Renal cortical epithelial cell (primary cell): ENCODE measurements at places on chromosomes 2 and 18. TPM values are rescaled to one million over a fixed set of nuclear protein-coding genes. Genes with fewer than 3 reads are reported as not detected.

- DNase-seq = no peak
These were observed 94.0 kb downstream of the BIRC6 start for GRCh38 chr2:32450851-32451250.

- no peak for DNase-seq
These were observed 39.8 kb downstream of the TSHZ1 start for GRCh38 chr18:75250471-75250821.

Gene ANKRD36C
- total RNA-seq = 22.4 and 31.7 TPM in 2 replicates

DNA sequence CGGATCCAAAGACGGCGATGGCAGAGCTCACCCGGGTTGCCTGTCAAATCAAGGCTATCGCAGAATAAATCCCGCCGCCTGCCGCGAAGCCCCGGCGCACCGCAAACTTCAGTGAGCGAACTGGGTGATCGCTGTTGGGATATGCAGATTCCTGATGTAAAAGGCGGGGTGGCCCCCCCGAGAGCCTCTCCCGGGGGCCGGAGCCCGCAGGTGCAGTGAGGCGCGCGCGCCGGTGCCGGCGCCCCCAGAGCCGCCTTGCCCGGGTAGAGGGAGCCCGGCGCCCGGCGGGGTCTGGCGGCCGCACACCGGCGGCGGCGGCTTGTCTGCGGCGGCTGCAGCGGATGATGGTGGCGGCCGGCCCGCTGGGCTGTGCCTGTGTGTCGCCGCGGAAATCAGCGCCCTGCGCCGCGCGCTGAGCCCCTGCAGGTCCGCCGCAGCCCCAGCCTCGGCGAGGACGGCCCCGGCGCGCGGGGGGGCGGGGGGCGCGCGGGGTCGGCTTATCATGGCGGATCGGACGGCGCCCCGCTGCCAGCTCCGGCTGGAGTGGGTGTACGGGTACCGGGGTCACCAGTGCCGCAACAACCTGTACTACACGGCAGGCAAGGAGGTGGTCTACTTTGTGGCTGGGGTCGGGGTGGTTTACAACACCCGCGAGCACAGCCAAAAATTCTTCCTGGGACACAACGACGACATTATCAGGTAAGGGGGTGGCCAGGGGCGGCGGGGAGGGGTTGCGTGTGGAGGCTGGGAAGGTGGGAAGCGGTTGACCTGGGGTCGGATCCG is 1.3 kb downstream of the EML6 start:
- DNase-seq = no peak

DNA sequence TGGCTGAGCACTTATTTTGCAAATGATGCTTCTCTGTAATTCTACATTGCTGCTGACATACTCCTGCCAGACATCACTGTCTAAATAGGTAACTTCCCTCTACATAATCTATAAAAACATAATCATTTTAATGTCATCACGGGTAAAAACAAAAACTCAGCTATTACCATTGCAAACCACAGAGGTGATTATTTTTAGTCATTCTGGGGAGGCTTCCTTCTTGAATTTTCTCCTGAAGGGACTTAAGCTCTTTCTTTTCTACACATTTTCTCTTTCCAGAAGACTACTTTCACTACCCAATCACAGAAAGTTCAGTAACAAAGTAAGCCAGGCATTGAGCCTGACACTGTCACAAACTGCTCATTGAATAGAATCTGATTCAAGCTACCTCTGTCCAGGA is 40.4 kb upstream of the NFU1 start:
- DNase-seq = no peak

DNA sequence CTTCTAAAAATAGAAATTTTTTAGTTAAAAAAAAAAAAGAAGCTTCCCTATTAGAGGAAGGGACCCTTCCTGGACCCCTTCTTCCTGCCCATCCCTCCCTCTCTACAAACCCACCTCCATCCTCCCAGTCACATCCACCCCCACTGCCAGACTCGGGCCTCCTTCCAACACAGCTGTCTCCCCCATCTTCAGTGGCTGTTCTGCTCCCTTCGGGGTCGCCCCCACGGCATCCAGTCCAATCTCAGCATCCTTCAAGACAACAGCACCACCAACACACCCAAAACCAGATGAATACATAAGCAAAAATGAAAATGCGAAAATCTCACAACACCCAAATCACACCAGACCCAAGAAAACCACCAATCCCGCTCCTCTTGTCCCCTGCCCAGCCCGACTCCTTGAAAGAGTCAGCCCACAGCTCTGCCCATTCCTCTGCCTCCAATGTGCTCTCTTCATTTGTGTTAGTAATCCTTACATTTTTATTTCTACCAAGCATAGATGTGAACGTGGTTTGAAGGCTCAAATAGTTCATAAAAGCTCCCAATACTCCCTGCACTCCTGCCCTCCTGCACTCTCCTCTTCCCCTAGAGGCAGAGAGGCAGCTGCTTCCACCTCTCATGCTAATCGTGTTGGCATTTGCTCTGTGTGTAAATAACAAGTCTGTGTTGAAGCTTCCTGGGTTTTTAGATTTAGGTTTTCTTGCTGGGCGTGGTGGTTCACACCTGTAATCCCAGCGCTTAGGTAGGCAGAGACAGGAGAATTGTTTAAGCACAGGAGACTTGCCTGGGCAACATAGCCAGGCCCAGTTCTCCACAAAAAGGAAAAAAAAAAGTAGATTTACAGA is 37.0 kb downstream of the MAL start:
- peak; percentile 43 for DNase-seq

Gene GAL3ST2
- 0.17 and 0.70 TPM in 2 replicates for total RNA-seq

DNA sequence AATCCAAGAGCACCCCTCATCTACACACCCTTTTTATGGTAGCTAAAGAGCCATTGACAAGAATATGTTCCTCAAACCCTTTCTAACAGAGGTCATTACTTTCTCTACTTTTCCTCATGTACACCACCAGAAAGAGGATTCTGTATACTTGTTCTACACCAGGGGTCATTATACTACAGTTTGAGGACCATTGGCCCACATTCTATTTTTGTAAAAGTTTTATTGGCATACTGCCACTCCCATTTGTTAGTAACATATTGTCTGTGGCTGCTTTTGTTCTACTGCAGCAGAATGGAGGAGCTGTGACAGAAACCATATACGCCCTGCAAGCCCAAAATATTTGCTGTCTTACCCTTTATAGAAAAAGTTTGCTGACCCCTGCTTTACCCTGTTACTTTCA is 14.3 kb downstream of the HTR2B start:
- peak; percentile 45 for DNase-seq
